ENCODE measurements at places on chromosomes 16 and 17.

GRCh38 chr16:83725313-83725712 is 82.5 kb upstream of the HSBP1 start:
- DNase-seq = no peak

- peak; percentile 53 for DNase-seq
These were observed at the start of gene ABR for GRCh38 chr17:1179818-1180742. Gene ABR, minus strand, starts transcription at chr17:1179981. Its CDS starts 254 bp downstream, at chr17:1179727.

DNA sequence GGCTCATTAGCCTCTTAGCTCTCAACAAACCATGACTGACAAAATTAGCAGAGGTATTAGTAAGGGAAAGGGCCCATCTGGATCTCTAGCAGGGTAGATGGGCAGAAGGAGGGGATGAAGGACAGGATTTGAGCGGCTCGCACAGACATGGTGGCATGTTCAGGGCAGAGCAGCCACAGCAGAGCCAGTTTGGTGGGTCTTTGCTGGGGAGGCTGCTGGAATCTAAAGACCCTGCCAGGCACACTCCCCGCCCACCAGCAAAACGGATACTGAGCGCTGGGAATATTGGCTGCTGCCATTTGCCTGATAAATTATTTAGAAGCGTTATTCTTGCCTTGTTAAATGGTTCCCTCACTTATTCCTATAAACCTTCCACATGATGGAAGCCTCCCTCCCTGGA is 20.7 kb upstream of the NAT9 start:
- no peak for DNase-seq

- DNase-seq = peak; percentile 77
These were observed 3.7 kb downstream of the TMC8 start for GRCh38 chr17:78133971-78134898.

DNA sequence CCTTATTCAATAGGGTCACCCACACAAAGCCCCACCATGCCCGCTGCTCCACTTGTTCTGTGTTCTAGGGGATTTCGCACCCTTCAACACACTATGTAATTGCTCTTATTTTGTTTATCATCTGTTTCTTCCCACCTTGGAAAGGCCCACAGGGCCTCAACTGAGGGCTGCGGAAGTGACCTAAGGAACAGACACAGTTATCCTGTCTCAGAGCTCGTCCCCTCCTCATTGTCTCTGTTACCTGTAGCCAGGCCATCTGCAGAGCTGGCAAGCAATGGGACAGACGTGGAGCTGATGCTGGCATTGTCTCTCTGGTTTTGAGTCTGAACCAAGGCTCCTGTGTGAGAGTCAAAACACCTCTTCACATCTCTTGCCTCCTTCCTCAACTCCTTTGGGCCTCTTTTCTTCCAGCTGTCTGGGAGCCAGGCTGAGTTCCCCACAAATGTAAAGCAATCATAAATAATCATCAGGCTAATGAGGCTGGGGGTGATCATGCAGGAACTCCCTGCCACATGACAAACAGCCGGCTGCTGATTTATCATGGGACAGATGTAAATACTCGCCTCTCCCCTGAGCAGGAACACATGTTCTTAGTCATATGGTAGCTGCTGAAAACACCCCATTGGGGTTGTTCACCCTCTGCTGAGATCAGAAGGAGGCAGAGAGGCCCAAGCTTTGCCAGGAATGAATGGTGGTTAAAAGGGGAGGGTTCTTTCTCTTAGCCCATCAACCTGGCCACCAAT is 71.9 kb downstream of the AXIN2 start:
- no peak for DNase-seq

- no peak for DNase-seq
These were observed 73.7 kb upstream of the ZNF750 start for GRCh38 chr17:82913304-82914043.

GRCh38 chr17:77496831-77497577 is 356.2 kb downstream of the SEC14L1 start:
- DNase-seq = no peak

DNA sequence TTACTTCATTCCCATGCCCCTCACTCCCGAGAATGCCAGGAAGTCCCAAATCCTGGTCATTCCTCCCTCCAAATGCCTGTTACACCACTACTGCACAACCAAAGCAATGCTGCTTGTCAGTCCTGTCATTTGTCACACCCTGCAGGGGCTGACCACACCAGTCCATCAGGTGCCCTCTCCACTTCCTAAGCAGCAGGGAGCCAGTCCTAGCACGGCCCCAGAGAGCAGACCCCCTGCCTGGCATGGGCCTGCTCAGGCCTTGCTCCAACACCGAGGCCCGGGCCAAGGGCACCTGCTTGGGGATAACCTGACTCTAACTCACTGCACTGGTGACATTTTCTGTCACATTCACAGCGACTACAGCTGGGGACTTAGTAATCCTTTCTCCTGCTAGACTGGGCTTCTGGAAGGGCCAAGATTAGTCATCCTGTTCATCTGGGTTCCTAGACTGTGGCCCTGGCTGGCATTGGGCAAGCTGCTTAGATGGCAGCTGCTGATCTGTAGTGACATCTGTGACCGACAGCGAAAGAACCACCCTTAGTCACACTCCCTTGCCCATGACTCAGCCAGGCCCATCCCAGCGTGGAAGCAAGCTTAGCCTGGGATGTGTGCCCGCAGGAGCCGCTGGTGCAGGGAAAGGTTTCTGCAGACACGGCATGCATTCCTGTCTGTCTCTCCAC is 5.4 kb downstream of the ALYREF start:
- DNase-seq = no peak

- no peak for DNase-seq
These were observed 2.7 kb downstream of the ASGR2 start for GRCh38 chr17:7111784-7112509.

DNA sequence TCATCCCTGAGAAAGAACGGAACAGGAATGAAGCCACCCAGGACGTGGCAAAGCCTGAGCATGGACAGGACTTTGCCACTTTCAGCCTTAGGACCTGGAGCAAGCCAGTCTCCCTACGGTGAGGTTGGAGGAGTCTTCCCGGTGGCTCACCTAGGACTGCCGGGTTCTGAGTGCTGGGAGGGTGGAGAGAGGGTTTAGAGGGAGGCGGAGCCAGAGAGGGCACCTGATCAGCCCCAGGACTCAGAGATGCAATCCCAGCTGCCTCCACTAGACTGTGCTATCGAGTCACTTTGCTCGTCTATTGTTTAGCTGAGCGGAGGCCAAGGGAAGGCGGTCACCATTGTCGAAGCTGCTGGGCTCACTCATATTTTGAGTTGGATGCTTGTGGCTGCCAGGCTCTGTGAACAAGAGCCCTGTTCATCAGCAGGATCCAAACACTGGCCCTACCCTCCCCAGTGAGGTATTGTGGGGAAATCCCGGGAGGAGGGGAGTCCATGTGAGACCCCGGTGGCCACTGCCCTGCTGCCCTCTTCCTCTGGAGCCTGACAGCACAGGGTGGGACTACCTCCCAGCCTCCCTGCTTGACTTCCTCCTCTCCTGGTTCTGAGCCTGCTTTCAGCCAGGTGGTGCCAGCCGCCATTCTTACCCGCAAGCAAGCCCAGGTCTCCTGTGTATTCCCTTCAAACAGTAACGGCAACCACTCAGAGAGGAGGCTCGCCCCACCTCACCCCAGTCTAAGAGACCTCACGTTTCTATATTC is 7.0 kb downstream of the KRT14 start:
- peak; percentile 68 for DNase-seq

DNA sequence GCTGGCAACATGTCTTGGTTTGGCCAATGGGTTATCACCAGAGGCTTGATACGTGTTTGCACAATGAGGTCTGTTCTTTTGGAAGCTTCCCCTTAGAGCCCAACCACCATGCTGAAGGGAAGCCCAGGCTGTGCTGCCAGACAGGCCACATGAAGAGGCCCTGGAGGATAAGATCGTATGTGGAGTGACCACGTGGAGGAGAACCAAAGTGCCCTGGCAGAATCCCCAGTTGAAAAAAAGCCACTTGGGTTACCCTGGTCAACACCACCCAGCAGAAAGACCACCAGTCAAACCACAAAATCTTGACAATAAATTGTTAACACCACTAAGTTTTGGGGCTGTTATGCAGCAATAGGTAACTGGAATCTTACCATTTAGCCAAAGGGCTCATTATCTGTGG is 7.0 kb upstream of the ADAT1 start:
- DNase-seq = no peak
